ENCODE measurements at places on chromosomes 1 and 21.
A peak's percentile ranks its signal among the peaks of the same experiment; 100 is the strongest.

DNA sequence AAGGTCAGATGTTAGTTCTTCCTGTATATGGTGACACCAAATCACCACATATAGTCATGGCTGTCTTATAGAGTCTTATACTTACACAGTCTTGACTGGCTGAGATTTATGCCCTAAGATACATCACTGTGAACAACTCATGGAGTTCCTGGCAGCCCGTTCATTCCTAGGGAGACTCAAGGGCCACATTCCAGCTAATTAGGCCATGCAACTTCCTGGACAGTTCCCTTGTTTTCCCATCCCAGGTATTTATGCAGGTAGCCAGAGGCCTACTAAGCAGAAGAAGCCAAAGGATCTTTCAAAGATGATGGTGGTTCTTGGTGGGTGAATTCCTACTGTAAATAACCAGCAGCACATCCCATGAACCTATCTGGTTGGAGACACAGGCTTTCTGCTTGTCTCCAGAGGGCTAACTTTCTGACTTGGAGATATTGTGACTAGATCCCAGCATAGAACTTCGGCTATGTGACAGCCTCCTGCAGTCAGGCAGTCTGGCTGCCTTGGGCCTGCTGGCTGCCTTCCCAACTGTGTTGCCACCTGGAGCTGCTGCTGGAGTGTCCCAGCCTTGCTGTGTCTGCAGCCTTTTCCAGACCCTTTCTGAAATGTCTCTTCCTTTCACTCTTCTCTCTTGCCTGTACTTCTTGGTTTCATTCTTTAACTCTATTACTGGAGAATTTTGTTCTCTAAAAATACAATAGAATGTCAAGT is 283.8 kb downstream of the CACNA1E start:
- no peak for DNase-seq

- no peak for DNase-seq
These were observed 1.2 kb downstream of the KRTAP10-5 start for GRCh38 chr21:44579056-44579832.

- no peak for DNase-seq
These were observed 92.7 kb downstream of the SNX7 start for GRCh38 chr1:98754176-98754575.

DNA sequence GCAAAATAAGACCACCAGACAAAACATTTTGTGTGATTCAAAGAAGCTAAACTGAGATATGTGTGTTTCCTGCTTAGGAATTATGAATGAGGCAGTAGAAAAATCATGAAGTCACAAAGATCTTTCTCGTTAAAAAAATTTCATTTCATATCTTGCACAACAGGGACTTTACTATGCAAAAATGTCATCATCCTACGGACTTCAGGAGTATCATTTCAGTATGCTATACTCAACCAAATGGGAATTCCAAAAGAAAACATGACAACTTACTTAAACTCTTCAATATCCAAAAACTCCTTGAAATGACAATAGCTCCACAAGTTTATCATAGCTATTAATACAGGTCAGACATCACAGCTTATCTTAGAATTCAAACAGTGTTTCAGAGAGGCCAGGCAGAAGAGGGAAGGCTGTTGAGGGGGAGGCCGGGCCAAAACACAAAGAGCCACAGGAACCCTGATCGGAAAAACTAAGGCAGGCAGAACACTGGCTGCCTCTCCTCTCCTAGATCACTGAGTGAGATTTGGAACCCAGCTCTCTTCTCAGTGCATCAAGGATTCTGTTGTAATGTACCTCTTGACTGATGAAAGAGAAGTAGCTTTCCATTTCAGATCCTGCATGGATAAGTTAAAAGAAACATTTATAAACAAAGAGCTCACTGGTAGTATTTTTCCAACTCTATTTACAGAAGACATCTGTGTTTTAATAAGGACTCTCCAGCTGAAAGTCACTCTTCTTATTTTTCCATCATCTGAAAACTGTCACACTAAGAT is 66.9 kb downstream of the TESK2 start:
- no peak for DNase-seq

GRCh38 chr1:6127587-6128163 is 52.4 kb downstream of the CHD5 start:
- peak; percentile 67 for DNase-seq

DNA sequence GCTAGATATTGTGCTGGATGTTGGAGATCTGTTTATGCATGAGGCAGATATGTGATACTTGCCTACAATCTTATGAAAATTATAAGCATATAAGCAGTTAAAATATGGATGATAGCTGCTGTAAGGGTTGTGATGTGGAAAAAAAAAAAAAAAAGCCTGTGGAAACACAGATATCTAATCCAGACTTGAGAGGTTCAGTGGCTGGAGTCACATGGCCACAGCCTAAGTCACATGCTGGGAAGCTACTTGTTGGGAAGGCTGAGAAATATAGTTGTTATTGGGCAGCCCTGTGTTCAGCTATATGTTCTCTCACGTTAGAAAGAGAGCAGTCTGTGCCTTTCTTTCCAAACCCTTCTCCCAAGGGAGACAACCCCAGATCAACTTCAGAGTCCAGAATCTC is 15.1 kb downstream of the RAVER2 start:
- DNase-seq = no peak

DNA sequence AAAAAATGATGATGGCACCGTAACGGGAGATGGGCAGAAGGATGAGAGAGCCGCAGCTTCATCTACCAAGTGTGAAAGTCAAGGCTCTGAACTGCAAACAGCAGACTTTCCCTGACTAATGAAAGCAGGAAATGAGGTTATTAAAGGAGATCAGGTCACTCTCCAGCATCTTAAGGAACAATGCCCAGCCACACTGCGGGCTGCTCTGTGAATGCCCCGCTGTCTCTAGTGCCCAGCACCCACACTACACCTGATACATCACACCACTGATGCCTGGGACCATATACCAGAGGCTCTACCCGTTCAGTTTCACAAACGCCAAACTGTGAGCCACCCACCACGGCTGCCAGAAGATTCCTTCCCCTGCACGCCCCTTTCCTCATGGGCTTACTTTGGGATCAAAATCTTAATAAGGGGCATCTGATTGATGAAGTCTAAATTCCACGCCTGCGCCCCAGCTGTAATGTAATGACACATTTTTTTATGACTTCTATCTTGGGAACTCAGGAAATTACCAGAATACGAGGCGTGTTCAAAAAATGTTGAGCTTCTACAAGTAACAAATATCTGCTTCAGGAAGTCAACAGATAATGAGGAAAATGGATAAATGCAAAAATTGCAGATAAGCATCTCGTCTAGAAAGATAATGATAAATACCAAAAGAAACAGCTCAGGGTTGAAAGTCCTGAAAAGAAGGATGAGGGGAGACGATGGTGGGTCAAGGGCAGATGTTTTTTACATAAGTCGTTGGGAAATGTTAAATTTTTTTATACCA is 72.0 kb downstream of the MIS18A start:
- no peak for DNase-seq

- DNase-seq = peak; percentile 65
These were observed 19.4 kb downstream of the ENO1 start for GRCh38 chr1:8858888-8859706.

GRCh38 chr1:27967884-27968466 is 8.2 kb downstream of the XKR8 start:
- no peak for DNase-seq

DNA sequence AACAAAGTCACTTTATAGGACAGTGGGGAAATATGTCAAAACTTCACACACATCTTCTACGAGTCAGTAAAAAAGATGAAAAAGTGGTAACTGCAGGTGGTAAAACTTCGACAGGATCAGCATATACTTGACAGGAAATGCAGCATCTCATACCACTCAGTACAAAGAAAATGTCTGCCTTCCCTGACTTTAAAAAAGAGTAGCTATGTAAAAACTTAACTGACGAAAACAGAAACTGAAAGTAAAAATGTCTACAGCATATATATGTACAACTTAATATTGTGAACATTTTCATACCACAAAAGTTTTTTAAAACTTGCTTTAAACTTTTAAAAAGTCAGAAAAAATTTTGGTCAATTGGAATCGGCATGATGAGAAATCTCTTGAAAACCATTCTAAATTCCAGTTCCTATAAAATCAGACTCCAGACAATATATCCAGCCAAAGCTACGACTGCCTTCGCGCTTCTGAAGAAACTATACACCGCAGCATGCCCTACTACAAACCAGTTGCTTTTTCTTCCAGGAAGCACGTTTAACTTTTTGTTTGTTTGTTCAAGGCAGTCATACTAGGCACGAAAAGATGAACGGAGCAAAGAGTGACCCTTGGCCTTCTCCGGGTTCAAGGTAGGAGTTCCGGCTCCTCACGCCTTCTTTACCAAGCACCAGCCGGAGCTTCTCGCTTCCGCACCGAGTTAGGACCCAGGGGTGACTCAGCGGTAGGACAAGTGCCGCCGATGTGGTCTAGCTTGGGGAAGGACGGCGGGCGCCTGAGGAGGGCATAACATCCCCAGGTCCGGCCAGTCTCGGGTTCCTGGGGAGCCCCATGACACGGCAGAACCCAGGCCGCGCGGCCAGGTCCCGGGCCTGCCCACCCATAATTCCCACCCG is 612 bp downstream of the PSMA5 start:
- peak; percentile 65 for DNase-seq

GRCh38 chr1:76294482-76295194 is 220.1 kb downstream of the ST6GALNAC3 start:
- DNase-seq = no peak

- DNase-seq = no peak
These were observed 18.1 kb downstream of the ADAM30 start for GRCh38 chr1:119878171-119878570.

GRCh38 chr1:154863315-154864174 is 6.5 kb downstream of the KCNN3 start:
- peak; percentile 40 for DNase-seq

DNA sequence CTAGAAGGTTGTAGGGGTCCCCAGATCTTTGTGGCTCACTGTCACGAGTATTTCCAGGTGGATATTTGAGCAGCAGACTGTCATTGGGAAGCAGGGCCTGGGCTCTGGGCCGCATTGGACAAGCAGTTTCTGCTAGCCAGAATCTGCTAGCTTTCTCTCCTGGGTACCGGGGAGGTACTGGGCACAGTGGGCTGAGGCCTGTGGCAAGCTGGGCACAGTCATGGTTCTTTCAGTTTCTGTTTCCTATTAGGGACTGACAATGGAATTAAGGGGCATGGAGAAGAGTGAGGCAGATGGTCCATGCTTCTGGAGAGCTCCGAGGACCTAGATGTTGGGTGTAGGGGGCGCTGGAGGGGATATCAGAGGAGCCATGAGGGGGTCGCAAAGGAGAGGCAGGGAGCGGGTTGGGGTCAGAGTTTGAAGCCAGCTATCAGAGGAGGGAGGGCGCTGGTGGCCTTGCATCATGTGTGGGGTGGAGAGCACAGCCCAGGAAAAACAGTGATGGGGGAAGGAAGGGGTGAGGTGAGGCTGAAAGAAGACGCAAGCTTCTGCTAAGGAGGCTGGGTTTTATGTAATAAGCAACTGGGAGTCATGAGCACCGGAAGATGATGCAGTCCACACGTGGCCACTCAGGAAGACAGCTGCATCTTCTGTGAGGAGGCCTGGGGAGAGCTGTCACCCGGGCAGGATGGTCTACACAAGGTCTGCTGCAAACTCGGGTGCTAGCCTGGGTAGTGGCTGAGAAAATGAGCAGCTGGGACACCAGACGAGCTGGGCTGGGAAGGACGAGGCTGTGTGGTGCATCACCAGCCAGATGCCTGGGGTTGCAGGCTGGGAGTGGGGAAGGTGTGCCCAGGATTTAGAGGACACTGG is 72.7 kb downstream of the IER5 start:
- no peak for DNase-seq

GRCh38 chr1:185645162-185645640 is 89.0 kb upstream of the HMCN1 start:
- DNase-seq = no peak

- no peak for DNase-seq
These were observed 88.8 kb downstream of the PRDM2 start for GRCh38 chr1:13788795-13789194.

- DNase-seq = peak; percentile 57
These were observed 84.4 kb downstream of the NKAIN1 start for GRCh38 chr1:31155216-31155806.

GRCh38 chr1:31759298-31760023 is 4.7 kb downstream of the ADGRB2 start:
- DNase-seq = no peak

GRCh38 chr1:89295187-89295586 is 22.5 kb upstream of the GBP5 start:
- DNase-seq = no peak

- no peak for DNase-seq
These were observed 153.6 kb downstream of the CNIH3 start for GRCh38 chr1:224769452-224770335.

DNA sequence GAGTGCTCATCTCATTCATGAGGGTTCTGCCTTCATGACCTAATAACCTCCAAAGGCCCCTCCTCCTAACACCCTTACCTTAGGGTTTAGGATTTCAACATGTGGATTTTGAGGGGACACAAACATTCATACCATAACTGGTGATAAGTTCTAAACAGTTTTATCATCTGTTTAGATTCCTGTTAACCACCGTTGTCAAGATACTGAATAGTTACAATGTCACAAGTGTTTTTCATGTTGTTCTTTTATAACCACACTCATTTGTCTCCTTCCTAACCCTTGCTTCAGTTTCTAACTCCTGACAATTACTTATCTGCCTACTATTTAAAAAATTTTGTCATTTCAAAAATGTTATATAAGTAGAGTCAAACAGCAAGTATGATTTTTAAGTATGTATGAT is 86.0 kb downstream of the NCAM2 start:
- DNase-seq = no peak

- no peak for DNase-seq
These were observed 118.8 kb upstream of the PBX1 start for GRCh38 chr1:164440232-164440631.

DNA sequence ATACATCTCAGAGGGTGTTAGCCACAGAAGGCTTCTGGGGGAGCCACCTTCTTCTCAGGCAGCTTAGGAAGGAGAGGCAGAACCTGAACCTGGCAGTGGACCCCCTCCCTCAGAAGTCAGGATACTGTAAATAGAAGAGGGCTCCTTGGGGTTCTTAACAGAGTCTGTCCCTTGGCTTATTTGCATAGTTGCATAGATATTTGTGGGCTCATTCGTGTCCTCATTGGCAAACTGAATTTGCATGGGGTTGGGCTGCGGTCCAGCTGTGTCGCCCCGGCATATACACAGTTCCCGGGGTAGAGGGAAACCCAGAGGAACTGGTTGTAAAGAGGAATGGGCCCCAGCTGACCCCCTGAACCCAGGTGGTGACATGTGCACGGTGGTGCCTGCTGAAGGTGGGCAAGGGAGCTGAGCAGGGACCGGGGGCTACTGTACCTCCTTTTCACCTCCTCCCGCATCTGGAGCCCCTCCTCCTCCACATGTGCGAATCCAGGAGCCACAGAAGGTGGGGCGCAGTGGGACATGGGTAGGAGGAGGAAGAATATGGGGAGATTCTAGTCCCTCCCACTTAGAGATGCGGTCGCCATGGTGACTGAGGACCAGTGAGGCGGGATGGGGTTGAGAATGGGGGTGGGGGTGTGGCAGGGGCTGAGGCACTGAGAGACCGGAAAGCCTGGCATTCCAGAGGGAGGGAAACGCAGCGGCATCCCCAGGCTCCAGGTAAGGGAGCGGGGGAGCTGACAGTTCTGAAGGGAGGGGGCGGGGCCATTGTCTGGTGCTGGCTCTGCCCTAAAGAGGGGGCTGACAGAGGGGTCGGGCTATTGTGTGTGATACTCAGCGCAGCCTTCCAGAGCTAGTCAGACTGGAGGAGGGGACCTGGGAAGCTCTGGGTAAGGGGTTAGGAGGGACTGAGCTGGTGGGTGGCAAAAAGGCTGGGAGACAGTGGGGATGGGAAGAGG is 3.7 kb upstream of the SEMA4A start:
- DNase-seq = no peak

- no peak for DNase-seq
These were observed 303.6 kb downstream of the LMO4 start for GRCh38 chr1:87632232-87632631.

GRCh38 chr1:33286451-33287185 is 30.3 kb downstream of the ZNF362 start:
- no peak for DNase-seq

- DNase-seq = no peak
These were observed 4.3 kb upstream of the DPYD start for GRCh38 chr1:97925151-97925550.

Data from activated CD4-positive, alpha-beta T cell treated with anti-CD3 and anti-CD28 coated beads for 4 hours (primary cell).